ENCODE measurements at places on chromosomes 6 and 20.

- no peak for DNase-seq
Measured at GRCh38 chr6:158361961-158362669, 49.9 kb downstream of the TULP4 start.

- DNase-seq = no peak
Measured at GRCh38 chr6:118758946-118759345, 107.6 kb upstream of the CEP85L start.

GRCh38 chr6:140002396-140003022 lies 628.1 kb upstream of the CITED2 start:
- no peak for DNase-seq

DNA sequence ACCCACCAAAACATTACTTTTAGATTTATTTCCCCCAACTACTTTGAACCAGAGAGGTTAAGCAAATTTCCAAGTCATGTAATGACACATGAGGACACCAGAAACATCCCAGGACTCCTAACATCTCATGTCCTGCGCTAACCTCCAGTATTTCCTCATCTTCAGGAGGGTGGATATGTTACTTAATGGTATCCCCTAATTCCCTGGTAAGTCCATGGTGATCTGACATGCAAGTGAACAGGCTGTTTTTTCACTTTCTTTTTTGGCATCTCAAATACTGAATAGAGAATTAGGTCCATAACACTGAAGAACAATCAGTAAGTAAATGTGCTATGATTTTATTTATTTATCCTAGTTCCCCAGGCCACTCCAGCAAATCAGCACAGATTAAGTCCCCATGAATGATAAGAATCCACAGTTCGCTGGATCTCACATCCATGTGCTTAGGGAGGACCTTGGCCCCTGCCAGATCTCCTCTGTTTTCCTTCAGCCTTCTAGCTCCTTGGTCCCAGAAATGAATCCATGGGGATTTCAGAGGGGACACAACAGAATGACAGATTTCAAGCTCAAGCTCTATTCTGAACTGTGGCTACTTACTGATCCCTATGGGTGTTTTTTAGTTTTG lies 334.6 kb downstream of the CDC5L start:
- DNase-seq = no peak

- no peak for DNase-seq
Measured at GRCh38 chr20:40101560-40101959, 587.5 kb downstream of the MAFB start.

DNA sequence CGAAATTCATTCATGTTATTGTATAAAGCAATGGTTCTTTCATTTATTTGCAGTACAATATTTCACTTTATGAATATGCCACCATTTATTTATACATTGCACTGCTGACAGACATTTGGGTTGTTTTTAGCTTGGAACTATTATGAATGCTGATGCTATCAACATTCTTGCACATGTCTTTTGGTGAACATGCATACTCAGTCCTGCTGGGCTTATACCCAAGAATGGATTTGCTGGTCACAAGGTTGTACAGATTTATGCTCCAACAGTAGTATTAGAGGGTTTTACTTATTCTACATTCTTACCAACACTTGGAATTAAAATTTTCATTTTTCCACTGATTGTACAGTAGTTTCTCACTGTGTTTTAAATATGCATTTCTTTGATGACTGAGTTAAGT lies 126.2 kb downstream of the PTPRK start:
- no peak for DNase-seq

DNA sequence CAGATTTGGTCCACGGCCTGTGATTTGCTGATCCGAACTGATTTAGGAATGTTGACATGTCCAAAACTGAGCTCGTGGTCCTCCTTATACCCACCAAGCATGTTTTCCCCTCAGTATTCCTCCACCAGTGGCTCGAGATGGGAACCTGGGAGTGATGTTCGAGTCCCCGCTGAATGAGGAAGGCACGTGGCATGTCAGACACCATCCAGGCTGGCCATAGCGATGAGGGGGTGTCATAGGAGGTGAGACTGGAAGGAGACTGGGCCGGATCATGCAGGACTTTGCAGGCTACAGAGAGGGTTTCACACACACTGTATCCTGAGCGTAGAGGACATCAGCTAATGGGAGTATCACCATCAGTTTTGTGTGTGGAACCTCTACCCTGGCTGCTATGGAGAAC lies 78.2 kb downstream of the TOX2 start:
- no peak for DNase-seq

GRCh38 chr6:99607416-99608036 lies 893 bp downstream of the PRDM13 start:
- no peak for DNase-seq
